Stimulated activated CD4-positive, alpha-beta T cell treated with anti-CD3 and anti-CD28 coated beads, Interleukin-12 subunit alpha, Interleukin-12 subunit beta, amount 100 ng/mL, for 48 hours (primary cell): ENCODE measurements at places on chromosomes 7 and 10.

DNA sequence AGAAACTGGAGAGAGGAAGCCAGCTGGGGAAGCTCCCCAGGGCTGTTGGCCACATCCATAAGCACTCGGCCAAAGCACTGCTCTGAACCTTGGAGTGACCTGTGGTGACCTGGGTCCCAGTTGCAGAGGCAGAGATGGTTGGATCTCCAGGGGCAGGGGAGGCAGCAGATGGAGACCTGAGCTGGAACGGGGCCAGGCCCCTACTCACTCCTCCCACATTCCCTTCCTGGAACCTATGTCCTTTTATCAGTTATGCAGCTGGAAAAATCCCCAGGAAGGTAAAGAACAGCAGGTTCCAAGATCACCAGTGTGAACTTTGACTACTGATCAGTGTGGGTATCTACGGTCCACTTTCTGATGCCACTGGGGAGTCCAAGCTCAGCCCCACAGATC is 9.6 kb upstream of the PNLIPRP2 start:
- DNase-seq: no peak

DNA sequence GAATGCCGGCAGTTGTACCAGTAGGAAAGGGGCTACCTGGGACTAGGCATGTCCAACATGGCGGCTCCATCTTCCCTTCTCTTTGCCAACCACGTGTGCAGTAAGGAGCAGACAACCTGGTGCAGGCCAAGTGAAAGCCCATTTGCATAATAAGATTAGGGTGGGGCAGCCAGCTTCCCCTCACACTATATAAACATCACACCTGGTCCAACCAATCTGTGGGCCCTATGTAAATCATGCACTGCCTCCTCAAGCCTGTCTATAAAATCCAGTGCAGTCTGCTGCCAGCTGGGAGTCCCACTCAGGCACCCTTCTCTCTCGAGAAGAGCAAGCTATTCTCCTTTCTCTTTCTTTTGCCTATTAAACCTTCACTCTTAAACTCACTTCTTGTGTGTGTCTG is 429.3 kb downstream of the CALN1 start:
- DNase-seq: no peak

GRCh38 chr10:30503700-30504266 is 69.8 kb downstream of the MAP3K8 start:
- DNase-seq: no peak

DNA sequence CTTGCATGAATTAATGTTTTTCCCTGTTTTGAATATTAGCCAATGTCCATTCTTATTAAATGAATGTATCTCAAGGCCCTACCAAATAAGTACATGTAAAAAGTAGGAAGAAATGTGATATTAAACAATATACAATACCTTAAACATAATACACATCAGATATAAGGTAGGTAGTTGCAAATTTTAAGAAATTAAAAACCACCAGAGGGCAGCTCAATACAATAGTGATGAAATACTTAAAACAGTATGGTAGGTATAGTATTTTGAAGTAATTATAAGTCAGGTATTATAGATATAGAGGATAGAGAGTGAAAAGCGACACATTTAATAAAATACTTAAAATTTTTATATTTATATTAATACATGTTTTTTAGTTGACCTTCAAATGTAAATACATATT is 43.6 kb upstream of the CDK14 start:
- no peak for DNase-seq

DNA sequence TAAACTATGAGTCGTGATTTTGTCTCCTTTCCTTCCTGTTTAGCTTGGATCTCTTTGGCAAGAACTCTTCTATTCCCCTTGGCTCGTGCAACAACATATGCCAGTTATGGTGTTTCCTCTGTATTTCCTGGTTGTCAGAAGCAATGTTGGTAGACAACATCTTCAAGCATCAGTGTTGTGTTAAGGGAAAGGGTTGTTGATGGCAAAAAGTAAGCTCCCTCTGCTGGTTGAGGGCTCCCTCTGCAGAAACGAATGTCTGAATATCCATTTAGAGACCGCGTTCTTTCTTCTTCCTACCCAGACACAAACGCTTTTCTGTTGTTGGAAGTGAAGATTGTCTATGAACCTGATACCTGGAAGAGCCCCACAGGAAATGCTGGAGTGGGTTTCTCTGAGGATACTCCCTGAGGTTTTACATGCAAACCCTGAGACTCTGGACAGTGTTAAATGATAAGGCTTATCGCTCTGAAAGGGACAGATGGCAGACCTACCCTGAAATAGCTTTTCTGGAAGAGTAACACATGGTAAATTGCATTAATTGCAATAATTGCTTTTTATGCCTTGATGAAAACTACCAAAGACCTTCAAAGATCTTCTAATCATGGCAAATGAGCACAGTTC is 23.5 kb upstream of the C1QL3 start:
- no peak for DNase-seq

- DNase-seq: no peak
These were observed 10.8 kb downstream of the BTRC start for GRCh38 chr10:101364721-101365120.

DNA sequence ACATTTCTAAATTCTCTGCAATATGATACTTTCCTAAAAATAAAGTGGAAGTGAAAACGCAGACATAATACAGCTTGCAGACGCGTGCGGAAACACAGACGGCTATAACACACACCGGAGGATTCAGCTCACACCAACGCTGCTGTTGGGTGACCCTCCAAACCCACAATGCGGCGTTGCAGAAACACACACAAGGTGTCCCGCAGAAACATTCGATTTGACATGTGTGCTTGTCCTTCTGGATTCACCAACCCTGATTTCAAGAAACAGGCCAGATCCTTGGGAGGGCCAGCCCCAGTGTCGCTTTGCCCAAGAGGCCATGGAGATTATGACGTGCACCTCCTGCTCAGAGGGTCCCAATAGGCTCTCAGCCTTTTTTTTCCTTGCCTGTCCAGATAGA is 136.7 kb upstream of the TCERG1L start:
- DNase-seq: no peak

DNA sequence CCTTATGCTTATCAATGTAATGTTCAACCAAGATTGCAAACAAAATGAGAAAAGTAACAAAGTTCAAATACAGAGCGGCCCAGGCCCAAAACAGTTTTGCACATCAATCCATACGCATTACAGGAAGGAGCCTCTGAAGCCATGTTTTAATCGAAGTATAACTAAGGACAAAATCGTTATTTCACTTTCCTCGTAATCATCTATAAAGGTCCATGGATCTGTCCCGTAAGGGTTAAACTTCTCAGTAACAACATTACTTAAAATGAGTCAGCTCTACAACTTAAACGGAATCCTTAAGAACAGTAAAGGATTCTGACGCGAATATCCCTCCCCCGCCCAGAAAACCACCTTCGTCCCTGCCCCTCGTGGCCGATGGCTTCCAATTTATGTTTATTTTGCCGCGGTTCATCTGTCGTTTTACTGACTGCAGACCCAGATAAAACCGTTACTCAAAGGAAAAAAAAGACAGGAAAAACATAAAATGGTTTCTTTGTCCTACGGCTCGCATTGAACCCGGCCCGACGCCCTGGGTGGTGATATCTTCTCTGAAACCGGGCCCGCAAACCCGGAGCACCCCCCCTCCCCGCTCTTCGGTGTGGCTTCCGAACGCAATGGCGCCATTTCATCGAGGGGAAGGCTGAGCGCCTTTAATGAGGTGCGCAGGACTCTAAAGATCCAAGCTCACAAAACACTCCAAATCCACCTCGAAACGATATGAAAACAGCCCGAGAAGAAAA is 1.1 kb downstream of the HNRNPA2B1 start:
- peak; percentile 50 for DNase-seq

GRCh38 chr7:83036721-83037380 is 125.8 kb downstream of the PCLO start:
- no peak for DNase-seq

DNA sequence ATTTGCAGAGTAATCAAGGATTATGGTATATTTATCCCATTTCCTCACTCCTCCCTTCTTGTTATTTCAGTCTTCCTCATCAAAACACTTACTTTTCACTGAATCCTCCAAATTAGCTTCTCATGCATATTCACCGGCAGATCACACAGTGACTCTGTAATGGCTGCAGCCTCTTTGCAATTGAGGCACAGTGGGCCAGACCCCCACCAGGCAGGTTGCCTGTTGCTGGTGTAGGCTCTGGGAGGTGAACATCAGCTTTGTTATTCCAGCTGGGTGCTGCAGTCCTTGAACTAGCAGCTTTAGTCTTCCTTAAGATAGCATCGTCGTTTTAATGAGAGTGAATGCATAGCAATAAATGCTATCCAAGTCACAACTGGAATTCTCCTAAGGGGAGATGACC is 449.3 kb downstream of the CNTNAP2 start:
- DNase-seq: no peak
